AG04449 (cell line): ENCODE measurements at places on chromosomes 16 and 17.

GRCh38 chr16:1809281-1809801 lies 15.8 kb upstream of the IGFALS start:
- no peak for DNase-seq

GRCh38 chr17:17841601-17842025 lies 4.8 kb upstream of the SREBF1 start:
- DNase-seq, result no peak

- no peak for DNase-seq
These were observed 4.4 kb downstream of the KDM6B start for GRCh38 chr17:7838090-7839075.

DNA sequence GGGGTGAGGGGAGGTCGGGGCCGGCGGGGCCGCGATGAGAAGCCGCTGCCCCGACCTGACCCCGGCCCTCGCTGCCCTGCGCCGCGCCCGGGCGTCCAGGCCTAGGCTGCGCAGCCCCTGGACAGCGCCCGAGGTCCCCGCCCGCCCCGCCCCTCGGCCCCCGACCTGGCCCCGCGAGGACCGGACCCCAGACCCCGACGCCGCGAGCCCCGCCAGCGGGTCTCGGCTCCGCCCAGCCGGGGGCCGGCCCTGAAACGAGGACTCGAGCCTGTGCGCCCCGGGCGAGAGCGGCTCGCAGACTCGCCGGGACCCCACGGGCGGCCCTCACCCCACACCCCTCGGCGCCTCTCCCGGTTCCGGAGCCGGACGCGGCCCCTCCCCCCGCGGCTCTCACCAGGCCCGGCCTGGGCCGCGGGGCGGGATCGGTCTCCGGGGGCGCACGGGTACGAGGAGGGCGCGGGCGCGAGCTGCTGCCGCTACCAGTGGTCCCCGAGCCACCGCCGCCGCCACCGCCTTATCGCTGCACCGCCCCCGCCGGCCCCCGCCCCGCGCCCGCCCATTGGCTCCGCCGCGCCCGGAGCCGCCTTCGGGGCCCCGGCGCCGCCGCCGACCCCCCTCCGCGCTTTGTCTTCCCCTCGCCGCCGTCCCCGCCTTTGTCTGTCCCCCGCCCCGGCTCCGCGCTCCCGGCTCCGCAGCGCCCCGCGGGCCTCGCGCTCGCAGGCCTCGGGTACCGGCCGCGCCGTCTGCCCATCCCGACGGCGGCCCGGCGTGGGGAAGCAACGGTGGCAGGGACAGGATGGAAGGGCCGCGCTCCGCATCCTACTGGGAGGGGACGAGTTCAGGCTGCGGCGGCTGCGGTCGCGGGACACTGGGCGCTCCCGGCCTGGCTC lies at the start of gene LIMD2:
Gene LIMD2 (minus strand): TSS at position 488 of the 890 bp plus-strand sequence. CDS start 827 bp downstream, outside the sequence.
- no peak for DNase-seq

DNA sequence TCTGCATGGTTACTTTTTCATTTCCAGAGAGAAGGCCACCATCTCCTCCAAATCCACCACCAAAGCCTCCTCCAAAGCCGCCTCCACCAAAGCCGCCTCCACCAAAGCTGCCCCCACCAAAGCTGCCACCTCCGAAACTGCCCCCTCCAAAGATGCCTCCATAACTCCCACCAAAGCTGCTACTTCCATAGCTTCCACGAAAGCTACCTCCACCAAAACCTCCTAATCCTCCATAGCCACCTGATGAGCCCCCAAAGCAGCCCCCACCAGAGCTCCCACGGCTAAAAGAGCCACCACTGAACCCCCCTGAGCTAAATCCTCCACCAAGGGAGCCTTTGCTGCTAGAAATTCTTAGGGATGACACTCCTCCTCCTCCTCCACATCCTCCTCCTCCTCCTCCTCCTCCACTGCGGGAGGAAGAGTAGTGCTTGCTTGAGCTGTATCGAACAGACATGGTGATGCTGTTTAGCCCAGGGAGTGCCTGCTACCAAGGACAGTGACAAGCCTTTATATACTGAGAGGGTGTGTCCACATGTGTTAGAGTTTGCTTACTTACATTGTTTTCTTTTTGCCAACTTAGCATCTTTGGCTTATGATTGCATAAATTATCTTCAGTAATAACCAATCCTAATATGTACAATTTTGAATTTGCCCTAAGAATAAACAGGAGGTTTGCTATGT lies at the start of gene KRT10:
Gene KRT10 (minus strand): TSS at position 483 of the 681 bp plus-strand sequence. CDS start 29 bp downstream, at position 454.
- no peak for DNase-seq

DNA sequence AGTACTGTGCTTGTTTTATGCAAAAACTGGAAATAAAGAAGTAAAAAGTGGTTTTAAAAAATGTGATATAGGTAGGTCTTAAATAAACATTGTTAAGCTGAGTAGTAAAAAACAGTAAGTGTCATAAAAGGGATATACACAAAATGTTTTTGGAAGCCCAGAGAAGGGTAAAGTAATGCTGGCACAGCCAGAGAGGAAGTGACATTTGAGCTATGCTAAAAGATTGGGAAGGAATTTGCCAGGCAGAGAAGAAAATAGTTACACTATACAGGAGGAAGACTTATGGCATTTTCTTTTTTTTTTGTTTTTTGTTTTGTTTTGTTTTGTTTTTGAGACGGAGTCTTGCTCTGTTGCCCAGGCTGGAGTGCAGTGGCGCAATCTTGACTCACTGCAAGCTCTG lies 40.8 kb upstream of the TAOK1 start:
- no peak for DNase-seq

DNA sequence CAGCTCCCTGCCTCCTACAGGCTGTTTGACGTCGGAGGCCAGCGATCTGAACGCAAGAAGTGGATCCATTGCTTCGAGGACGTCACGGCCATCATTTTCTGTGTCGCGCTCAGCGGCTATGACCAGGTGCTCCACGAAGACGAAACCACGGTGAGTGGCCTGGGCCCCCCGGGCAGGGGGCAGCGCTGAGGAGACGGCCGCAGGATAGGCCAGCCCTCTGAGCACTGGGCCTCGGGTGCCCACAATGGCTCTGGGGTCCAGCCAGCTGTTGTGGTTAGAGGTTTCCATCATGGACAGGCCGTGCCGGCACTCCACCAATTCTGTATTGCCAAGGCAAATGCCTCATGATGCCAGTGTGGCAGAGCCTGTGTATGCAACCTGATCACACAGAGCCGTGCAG lies 88.6 kb downstream of the AMFR start:
- DNase-seq, result no peak

GRCh38 chr16:71389330-71389729 lies 30.8 kb downstream of the CALB2 start:
- DNase-seq, result no peak

DNA sequence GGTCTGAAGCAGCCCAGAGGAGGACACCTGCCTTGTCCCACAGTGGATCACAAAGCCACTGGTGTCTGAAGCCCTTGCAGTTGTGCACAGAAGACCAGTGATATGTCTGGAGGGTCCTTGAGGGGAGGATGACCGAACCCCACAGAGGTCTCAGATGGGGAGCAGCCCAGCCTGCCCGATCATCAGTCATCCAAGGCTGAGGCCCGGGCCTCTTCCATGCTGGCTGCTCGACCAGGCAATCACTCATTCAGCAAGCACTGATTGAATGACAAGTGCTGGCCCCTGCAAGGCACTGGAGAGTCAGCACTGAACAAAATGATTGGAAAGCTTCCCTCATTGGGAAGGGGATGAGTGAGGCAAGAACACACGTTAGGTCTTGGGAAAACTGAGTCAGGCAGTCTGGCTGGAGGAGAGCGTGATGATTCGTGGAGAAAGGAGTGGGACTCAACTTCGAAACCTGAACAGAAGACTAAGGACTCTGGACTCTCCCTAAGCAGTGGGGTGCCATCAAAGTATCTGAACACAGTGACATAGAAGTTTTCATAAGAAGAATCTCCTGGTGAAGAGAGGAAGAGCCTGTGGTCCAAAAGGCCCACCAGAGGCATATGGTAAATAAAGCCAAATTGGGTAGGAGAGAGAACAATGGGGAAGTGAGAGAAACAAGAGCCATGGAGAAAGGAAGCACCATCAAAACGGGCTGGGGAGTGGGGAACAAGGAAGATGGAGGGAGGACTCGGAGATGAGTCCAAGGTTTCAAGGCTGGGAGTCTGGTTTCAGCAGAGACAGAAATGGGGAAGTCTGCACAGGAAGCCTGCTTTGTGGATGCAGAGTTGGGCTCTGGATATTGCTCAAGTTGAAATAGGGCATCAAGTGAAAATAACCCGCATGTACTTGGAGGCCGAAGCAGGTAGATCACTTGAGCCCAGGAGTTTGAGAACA lies 10.2 kb downstream of the PIK3R5 start:
- no peak for DNase-seq

- no peak for DNase-seq
These were observed 342.7 kb upstream of the TNRC6C start for GRCh38 chr17:77615703-77616253.

DNA sequence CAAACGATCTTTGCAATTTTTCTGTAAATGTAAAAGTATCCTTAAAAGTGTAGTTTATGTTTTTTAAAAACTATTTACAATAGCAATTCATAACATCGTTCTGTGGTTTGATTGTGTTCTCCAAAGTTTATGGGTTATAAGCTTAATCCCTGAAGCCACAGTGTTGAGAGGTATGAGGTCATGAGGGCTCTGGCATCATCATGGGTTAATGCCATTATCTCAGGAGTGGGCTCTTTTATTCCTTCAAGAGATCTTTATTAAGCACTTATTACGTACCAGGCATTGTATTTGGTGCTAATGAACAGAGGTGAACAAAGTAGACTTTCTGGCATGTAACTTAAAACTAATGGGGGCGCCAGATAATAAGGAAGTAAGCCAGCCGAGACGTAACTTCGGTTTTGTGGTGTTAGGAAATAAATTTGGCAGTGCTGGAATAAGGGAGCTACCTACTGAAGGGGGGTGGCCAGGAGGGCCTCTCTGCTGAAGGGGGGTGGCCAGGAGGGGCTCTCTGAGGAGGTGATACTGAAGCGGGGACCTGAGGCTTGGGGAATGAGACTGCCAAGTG lies 158.1 kb downstream of the VPS53 start:
- DNase-seq, result no peak

- DNase-seq, result no peak
These were observed 732.0 kb upstream of the KIF2B start for GRCh38 chr17:53090770-53091169.

- DNase-seq, result no peak
These were observed 2.0 kb downstream of the AKAP10 start for GRCh38 chr17:19975601-19976000.

DNA sequence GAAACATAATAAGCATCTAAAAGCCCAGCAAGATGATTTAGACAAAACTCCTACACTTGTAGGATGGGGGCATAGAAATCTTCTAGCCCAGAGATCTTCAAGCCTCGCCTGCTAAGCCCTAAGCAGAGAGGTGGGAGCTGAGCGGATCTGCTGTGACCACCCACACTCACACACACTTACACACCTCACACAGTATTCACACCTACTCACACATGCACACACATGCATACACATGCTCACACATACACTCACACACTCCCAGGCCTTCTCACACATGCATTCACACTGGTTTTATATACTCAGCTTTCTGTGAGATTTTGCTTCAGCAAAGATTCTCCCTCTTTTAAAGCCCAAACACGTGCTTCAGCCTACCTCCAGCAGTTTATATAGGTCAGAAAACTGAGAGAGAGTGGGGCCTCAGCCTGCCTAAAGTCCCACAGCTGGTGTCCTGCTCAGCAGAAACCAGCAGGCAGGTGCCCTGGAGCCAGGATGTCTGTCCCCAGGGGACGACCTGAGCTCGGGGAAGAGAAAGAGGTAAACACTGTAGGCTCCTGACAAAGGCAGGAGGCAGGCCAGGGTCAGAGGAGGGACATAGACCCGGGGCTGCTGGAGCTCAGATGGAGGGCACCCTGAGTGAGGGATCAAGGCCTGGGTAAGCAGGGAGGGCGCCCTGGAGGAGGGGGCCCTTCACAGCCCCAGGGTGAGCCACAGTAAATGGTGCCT lies 12.0 kb upstream of the KRT19 start:
- DNase-seq, result no peak

DNA sequence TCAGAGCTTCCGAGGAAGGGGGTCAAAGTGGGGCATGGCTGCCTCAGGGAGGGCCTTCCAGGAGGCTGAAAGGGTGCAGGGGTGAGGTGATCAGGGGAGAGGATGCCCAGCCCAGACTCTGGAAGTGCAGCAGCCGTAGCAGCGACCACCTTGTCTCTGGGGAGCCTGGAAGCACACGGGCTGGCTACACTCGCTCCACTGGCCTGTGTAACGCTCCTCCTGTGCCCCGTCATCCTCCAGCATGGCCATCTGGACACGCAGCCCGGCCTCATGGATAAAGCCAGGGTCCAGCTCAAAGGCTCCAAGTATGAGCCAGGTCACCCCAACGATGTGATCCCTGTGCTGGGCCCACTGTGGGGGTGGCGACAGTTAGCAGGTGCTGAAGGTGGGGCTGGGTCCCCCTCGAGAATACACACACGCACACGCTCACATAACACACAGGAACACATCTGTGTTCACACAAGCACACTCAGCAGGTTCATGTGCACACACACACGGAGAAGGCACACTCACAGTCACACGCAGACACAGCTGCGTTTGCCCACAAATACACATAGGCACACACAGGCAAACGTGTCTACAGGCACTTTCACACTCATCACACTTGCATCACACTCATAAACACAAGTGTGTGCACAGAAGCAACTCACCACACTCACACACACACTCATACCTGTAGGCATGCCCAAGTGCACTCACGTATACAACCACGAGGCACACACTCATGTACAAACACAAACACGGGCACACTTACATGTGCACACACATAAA lies 19.3 kb downstream of the POLR3K start:
- no peak for DNase-seq

GRCh38 chr17:10271106-10271562 lies 72.7 kb upstream of the GAS7 start:
- no peak for DNase-seq

- no peak for DNase-seq
These were observed 5.8 kb downstream of the HSD11B2 start for GRCh38 chr16:67436640-67437193.

DNA sequence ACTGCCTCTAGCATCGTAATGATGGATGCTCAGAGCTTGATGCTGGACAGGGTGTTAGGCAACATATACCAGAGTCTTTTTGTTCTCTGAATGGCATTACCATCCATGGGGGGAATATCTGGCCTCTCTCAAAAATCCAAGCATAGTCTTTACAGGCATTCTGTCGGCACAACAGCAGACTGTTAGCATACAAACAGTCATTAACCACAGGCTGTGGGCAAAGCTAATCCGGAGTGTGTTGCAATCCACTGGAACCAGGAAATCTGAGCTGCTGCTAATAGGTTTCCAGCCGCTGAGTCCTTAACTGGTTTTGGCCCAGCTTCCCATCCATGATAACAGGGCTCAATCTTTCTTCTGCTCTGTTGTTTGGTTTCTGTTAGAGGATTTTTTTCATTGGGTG lies 371.9 kb downstream of the HS3ST3B1 start:
- DNase-seq, result peak; percentile 29
